ENCODE measurements at places on chromosomes 1 and 21. TPM values are rescaled to one million over a fixed set of nuclear protein-coding genes. Genes with fewer than 3 reads are reported as not detected.

- DNase-seq = no peak
These were observed 78.0 kb upstream of the TNFSF18 start for GRCh38 chr1:173128742-173129141.

GRCh38 chr1:151537112-151537511, 3.0 kb upstream of the TUFT1 start:
- DNase-seq = peak; percentile 93

DNA sequence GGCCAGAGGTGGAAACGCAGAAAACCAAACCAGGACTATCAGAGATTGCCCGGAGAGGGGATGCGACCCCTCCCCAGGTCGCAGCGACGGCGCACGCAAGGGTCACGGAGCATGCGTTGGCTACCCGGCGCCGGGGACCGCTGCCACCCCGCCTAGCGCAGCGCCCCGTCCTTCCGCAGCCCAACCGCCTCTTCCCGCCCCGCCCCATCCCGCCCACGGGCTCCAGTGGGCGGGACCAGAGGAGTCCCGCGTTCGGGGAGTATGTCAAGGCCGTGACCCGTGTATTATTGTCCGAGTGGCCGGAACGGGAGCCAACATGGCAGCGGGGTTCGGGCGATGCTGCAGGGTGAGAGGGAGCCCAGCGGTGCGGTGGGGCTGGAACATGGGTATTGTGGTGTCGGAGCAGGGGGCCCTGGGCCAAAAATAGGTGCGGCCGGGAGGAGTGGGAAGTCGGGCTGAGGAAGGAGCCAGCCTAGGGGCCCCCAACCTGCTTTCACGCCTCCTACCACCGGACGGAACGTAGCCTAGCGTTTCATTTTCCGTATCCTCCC, at the start of gene ACADM:
ACADM (plus strand) TSS at position 238 of the 551 bp plus-strand sequence; CDS start at position 317, 79 bp downstream.
- peak; percentile 66 for DNase-seq

DNA sequence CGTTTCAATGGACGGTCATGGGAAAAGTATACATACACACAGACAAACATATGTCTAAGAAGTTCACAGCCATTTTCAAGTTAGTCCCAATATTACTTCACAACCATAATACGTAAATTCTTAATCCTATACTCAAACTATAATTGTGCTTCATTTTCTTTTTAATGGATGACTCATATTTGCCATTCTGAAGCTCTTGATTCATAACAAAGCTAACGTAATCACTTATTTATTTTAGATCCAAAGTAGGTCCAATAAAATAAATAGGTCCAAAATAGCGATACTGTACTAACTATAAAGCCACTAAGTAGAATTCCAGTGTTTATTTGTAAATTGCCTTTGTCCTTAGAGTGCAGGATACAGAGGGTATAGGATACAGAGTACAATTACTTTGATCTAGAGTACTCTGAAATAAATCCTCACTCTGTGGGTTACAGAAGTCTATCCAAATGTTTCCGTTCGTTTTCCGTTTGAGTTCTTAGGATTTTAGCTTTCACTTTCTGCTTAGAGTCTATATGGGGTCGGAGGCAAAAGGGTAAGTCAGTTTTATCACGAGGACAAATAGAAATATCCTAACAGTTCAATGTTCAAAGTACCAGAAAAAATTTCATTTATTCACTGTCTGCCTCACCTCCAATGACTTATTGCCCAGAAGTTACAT, 8.8 kb upstream of the C1orf115 start:
- no peak for DNase-seq

DNA sequence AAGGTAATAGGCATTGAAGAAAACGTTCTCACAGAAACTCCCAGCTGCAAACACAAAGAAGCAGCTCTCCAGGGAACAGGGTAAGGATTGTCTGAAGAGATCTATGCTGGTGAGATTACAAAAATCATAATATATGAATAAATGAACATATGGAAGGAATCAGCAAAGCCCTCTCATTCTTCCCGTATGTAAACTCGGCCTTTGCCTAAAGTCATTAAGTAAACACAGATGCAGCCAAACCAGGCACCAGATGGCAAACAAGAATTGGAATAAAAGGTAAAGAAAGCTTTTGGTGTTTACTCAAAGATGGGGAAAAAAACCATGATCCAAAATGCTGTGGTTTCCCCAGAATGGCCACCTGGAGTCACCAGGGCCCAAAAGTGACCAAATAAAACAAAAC, 76.6 kb upstream of the HOOK1 start:
- peak; percentile 10 for DNase-seq

SVBP gene
- total RNA-seq = 11.6 TPM

TPM3 gene
- 745 TPM for total RNA-seq

Measured in HFFc6 (cell line).